ENCODE measurements at places on chromosomes 7 and 10. TPM values are rescaled to one million over a fixed set of nuclear protein-coding genes. Genes with fewer than 3 reads are reported as not detected.

DNA sequence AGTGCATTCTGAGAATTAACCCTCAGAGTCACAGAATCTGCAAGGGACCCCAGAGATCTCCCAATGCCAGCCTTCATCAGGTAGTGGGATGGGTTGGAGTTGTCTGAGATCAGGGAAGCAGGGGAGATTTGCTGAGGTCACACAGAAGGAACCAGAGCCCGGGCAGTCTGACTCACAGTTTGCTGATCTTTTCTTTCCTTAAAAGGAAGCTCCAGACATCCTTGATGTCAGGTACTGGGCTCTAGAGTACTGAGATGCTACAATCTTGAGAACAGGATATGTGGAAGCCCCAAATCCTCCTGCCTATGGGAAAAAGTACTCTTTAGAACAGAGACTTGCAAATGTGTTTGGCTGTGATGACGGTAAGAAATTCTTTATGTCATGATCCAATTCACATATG lies 706 bp downstream of the TBATA start:
- H3K27ac ChIP-seq = no peak overlapping the region
- DNase-seq = no peak
- no peaks in the 10 kb centered on the region for H3K27me3 ChIP-seq
- no peaks in the 10 kb centered on the region for H3K36me3 ChIP-seq

GRCh38 chr10:51367127-51367526 lies 292.8 kb downstream of the PRKG1 start:
- H3K4me1 ChIP-seq = no peaks in the 10 kb centered on the region
- H3K27ac ChIP-seq = no peak overlapping the region
- peaks cover 16% of the 10 kb centered on the region for H3K27me3 ChIP-seq
- no peaks in the 10 kb centered on the region for H3K36me3 ChIP-seq
- no peak overlapping the region for H3K4me3 ChIP-seq

DNA sequence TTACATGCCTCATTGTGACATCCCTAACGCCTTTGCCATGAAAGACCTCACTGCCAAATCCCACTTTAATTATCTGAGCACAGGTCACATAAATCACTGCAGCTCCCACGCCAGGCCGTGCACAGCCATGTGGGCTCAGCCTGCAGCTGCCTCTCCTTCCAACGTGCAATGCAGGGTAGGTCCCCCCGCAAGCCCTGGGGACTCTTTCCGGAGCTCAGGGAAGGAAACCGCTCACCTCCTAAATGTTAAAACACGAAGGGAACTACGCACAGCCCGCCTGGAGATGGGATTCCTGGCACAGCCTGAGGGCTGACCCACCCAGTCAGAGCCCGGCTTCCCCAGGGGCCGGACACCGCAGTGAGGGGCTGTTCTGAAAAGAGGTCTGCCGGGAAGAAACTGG lies 128.0 kb downstream of the MAD1L1 start:
- H3K36me3 ChIP-seq = no peaks in the 10 kb centered on the region
- no peak for DNase-seq
- H3K27me3 ChIP-seq = no peaks in the 10 kb centered on the region
- H3K27ac ChIP-seq = peak overlapping the region; percentile 59
- H3K4me1 ChIP-seq = peaks cover 57% of the 10 kb centered on the region

DNA sequence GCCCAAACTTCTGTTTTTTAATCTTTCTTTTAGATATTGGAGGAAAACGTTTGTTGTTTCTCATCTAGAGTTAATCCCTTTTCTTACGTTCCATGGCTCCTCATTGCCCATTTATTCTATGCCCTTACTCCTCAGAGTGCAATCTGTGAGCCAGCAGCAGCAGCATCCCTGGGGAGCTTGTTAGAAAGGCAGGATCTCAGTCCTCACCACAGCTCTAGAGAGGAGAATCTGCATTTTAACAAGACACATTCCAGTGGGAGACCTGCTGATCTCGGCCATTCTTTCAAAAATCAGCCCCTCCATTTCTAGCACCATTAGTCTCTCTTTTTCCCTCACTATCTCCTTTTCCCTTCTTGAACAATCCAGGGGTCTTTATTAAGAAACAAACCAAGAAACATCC lies 84.4 kb upstream of the NOBOX start:
- H3K36me3 ChIP-seq = no peaks in the 10 kb centered on the region
- no peaks in the 10 kb centered on the region for H3K4me1 ChIP-seq

DNA sequence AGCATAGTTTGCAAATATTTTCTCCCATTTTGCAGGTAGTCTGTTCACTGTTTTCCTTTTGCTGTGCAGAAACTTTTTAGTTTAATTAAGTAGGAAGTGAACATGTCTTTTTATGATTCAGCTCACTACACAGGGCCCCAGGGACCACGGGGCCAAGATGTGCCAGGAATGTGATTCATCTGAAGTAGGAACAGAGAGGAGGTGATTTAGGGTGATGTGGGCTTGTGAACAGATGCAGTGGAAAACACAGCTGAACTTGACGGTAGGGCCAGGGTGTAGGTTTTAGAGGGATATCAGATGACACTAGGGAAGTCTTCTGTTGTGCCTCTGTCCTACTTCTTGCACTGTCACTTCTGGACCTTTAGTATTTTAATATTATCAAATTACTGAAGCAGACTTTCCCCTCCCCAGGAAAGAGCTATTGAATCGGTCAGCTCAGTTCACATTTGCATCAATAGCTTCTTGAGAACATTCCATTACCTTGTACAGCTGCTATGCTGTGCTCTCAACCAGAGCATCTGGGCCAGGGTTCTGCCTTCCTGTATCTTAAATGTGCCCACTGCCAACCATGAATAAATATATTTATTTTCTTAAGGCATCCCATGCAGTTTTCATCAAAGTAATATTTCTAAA lies 96.9 kb downstream of the OSBPL3 start:
- H3K4me1 ChIP-seq = peaks cover 4% of the 10 kb centered on the region
- no peak overlapping the region for H3K27ac ChIP-seq
- H3K36me3 ChIP-seq = no peaks in the 10 kb centered on the region
- H3K4me3 ChIP-seq = no peak overlapping the region

DNA sequence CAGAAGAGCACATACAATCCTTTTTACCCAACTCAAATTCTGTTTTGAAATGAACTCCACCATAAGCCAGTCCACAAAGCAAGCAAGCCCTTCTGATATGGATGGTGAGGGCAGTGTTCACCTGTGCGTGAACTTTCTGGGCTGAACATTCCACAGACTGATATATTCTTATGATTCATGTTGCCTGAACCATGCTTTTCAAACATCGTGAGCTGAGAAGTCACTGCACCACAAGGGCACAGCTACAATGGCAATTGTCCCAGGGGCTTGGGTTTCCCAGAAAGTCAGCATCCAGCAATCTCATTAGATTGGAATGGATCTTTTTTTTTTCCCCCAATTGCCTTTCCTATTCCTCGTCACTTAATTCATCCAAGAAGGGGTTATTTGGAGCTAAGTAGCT lies 86.9 kb upstream of the ZNF438 start:
- H3K27ac ChIP-seq = no peak overlapping the region
- H3K36me3 ChIP-seq = no peaks in the 10 kb centered on the region
- no peak overlapping the region for H3K4me3 ChIP-seq
- no peak for DNase-seq
- no peaks in the 10 kb centered on the region for H3K4me1 ChIP-seq

DNA sequence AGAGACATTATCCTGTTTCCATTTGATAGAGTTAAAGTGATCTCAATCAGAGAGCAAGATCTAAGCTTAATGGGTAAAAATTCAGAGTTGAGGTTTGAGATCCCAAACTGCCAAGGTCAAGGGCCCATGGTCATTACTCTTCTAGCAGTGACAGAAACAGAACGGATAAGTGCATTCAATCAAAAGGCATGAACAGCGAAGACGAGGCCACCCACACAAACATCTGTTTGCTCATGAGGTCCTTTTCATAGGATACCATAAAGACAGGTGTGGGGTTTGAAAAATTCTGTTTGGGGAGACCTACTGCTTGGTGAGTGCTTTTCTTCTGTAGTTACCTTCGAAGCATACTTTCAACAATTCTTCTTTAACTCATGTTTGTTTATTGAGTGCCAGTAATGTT lies 58.3 kb downstream of the SEMA3C start:
- DNase-seq = no peak
- no peak overlapping the region for H3K4me3 ChIP-seq
- no peaks in the 10 kb centered on the region for H3K36me3 ChIP-seq
- H3K27me3 ChIP-seq = no peaks in the 10 kb centered on the region

- DNase-seq = no peak
- no peak overlapping the region for H3K4me3 ChIP-seq
- no peaks in the 10 kb centered on the region for H3K36me3 ChIP-seq
- no peaks in the 10 kb centered on the region for H3K4me1 ChIP-seq
- no peak overlapping the region for H3K27ac ChIP-seq
- H3K27me3 ChIP-seq = no peaks in the 10 kb centered on the region
Measured at GRCh38 chr7:69889976-69890351, 291.7 kb downstream of the AUTS2 start.

DNA sequence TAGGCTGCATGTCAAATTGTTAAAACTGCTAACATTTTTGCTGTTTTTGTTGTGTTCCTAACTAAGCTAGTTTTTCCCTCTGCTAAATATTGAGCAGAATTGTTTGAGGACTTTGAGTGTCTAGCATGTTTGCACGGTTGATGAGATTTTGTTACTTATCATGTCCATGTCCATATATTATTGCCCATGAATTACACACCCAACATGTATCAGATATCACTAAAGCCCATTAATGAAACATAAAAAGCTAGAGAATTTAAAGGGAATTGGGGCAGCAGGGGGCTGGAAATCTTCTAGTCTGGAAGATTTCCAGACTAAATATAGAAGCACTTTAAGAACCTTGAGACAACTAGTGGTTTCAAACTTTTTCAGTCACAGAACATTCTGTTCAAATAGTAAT lies 197.7 kb downstream of the SNX10 start:
- no peaks in the 10 kb centered on the region for H3K4me1 ChIP-seq
- no peaks in the 10 kb centered on the region for H3K27me3 ChIP-seq
- DNase-seq = no peak
- no peak overlapping the region for H3K27ac ChIP-seq
- no peak overlapping the region for H3K4me3 ChIP-seq

DNA sequence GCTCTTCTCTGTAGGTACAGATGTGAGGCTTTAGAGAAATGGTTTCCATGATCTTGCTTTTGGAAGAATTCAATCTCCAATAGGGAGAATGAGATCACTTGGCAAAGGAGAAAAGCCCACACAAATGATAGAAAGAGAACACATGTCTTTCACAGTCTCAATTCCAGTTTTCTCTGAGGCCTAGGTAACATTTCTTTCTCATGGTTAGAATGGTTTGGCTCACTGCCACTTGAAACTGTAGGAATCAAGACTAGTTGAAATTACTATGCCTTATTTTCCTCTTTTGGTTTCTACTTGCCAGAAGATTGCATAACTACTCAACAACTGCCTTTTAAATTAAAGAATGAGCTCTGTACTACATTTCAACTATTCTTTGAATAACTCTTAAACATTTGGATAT lies 276.5 kb upstream of the TEX47 start:
- no peak overlapping the region for H3K4me3 ChIP-seq
- DNase-seq = no peak
- no peaks in the 10 kb centered on the region for H3K36me3 ChIP-seq
- H3K27me3 ChIP-seq = no peaks in the 10 kb centered on the region
- no peak overlapping the region for H3K27ac ChIP-seq
- H3K4me1 ChIP-seq = no peaks in the 10 kb centered on the region

- H3K27ac ChIP-seq = no peak overlapping the region
Measured at GRCh38 chr10:110947061-110947595, 27.7 kb downstream of the SHOC2 start.

GRCh38 chr7:90453259-90453891 lies 16.1 kb upstream of the PTTG1IP2 start:
- peaks cover 4% of the 10 kb centered on the region for H3K4me1 ChIP-seq
- DNase-seq = no peak
- H3K4me3 ChIP-seq = no peak overlapping the region
- no peak overlapping the region for H3K27ac ChIP-seq
- H3K36me3 ChIP-seq = no peaks in the 10 kb centered on the region

DNA sequence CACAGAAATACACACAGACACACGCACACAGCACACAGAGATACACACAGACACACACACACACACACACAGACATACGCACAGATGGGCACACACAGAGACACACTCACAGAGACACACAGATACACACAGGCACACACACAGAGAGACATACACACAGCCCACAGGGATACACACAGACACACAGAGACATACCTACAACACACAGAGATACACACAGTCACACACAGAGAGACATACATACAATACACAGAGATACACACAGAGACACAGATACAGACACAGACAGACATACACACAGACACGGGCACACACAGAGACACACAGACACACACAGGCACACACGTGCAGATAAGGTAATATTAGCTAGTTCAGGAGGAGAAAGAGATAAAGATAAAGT lies 76.9 kb downstream of the EGFR start:
- 0 out of 2 replicates have a peak, but pooled peaks cover 2% of the 10 kb centered on the region for H3K4me1 ChIP-seq
- DNase-seq = no peak
- H3K27ac ChIP-seq = no peak overlapping the region
- no peaks in the 10 kb centered on the region for H3K27me3 ChIP-seq
- H3K36me3 ChIP-seq = no peaks in the 10 kb centered on the region
- no peak overlapping the region for H3K4me3 ChIP-seq

DNA sequence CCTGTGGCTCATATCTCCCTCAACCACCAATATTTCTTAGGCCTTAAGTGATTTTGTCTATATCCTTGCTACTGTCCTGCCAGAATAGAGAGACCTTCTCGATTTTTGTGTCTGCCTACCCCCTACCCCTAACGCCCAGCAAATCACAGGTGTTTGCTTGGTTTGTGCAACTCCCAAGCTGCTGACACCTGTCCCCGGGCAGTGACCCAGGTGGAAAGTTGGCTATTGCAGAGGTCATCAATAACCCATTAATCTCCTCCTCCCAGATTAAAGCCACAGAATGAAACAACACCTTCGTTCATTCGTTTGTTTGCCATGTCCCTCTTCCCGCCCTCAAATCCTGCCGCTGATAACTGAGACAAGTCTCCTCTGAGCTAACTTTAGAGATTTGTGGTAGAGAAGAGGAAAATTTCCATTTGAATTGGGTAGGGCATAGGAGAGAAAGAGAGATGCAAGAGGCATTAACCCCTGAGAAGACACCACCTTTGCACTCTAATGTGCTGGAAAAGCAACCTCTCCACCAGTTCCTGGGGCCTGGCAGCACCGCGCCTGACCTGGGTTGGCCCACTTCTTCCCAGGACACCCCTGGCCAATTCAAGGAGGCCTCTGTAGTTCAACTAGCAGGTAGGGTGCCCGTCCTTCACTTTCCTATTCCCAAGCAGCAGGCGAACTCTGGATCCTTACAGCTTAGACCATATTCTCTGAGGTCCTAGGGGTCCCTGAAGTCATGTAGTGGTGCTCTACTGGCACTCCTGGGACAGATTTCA lies 3.0 kb downstream of the NEUROG3 start:
- peaks cover 33% of the 10 kb centered on the region for H3K27me3 ChIP-seq
- H3K4me3 ChIP-seq = no peak overlapping the region
- no peak for DNase-seq
- H3K4me1 ChIP-seq = no peaks in the 10 kb centered on the region
- H3K36me3 ChIP-seq = no peaks in the 10 kb centered on the region
- H3K27ac ChIP-seq = no peak overlapping the region

The AP1S1 gene
- 130 TPM for total RNA-seq

The NYAP1 gene
- 6.7 TPM for total RNA-seq

The PRTFDC1 gene
- total RNA-seq = not detected

The TMEM270 gene
- total RNA-seq = 1.1 TPM

The HYAL4 gene
- not detected for total RNA-seq

The LRIT1 gene
- not detected for total RNA-seq

The BNIP3 gene
- 37.5 TPM for total RNA-seq

The CPA2 gene
- 1.5 TPM for total RNA-seq

The UCMA gene
- not detected for total RNA-seq

All from HCT116 (cell line).